GM12891 (cell line): ENCODE measurements at places on chromosomes 4 and X.

- no peak for DNase-seq
Observed at GRCh38 chr4:40887764-40888131, 138.0 kb downstream of the NSUN7 start.

- no peak for DNase-seq
Observed at GRCh38 chr4:126969360-126970235, 663.2 kb upstream of the INTU start.

GRCh38 chrX:43870758-43871419 lies 11.4 kb downstream of the MAOB start:
- DNase-seq: no peak

- no peak for DNase-seq
Observed at GRCh38 chr4:135408109-135408508, 1206.5 kb upstream of the PABPC4L start.

GRCh38 chrX:10722851-10723250 lies 102.5 kb upstream of the MID1 start:
- peak; percentile 11 for DNase-seq

DNA sequence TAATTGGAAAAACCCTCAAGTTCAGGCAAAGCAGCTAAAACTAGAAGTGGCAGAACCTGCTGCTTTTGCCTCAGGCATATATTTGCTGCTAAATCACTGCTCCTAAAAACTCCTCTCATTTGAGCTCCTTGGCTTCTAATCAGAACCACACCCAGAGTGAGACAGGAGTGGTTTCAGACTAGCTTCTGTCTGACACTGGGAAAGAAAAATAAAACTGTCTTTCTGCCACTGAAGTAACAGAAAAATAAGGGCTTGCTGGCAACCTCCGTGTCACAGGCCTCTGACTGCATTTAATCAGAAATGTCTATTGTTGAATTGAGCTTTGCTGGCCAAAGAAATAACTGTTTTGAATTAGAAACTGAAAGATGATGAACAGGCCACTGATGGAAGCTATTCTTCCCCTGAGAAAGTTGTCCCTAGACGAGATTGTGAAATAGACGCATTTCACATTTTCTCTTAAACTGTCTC lies 52.1 kb upstream of the RAP2C start:
- no peak for DNase-seq

DNA sequence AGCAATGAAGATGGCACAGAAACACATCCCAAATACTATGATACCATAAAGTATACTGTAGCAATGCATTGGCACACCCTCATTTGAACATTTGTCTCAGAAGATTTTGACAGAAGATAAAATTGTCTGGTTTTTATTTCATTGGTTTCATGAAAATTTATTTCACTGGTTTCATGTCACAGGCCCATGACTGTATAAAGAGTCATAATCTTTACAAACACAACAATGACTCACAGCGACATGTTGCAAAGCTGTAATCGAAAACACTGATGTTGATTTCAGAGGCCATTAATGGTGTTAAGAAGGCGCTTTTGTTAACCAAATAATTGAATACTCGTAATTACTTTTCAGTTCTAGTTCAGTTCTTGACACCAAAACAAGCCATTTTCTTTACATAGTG lies 8.1 kb upstream of the DTHD1 start:
- DNase-seq: no peak

DNA sequence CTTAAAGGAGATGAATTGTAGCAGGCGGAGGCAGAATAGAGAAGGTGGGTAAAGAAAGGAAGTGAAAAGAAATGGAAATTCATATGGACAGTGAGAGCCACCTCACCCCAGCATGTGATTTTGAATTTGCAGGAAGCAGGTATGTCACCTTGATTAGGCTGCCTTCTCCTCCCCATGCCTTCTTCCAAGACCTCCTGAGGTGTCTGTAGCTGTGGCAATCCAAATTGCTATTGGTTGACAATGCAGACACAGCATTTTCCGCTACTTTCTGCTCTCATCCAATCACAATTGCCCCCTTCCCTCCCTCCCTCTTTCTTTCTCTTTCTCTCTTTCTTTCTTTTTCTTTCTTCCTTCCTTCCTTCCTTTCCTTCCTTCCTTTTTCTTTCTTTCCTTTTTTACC lies 38.5 kb downstream of the RAB33B start:
- DNase-seq: no peak

DNA sequence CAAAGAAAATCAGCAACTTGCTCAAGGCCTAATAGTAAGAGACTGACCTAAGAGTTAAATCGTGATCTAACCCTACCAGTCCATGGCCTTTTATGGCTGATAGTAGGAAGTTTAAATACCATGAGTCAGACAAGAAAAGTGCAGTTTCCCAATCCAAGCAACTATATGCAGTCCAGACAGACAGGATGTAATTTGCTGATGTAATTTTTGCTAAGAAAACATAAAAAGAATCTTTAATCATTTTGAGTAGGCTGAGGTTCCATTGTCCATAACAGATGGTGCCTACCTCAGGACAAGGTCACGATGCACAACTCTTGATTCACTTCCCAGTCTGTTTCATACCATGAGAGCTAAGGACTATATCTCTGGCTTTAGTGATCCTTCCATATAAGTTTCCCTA lies 317.5 kb upstream of the GRIA3 start:
- DNase-seq: no peak

GRCh38 chr4:102823897-102824296 lies 3.5 kb downstream of the UBE2D3 start:
- DNase-seq: no peak

DNA sequence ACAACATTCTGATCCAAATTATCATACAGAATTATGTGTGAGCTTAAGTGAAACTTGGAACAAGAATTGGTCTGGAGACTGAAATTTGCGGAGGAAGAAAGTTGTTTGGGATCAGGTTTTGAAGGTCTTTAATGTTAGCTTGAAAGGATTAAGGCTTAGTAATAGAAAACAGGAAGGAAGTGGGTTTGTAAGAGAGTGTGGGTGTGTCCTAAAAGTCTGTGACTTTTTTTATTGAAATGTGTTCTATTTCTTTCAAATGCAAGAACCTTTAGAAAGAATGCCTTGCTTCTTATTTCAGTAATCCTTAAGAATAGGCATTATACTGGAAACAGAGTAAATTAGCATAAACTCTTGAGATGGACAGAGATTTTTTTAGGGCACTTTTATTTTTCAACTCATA lies 198.0 kb downstream of the GALNTL6 start:
- DNase-seq: no peak

- no peak for DNase-seq
Observed at GRCh38 chr4:153535772-153536513, 69.8 kb downstream of the TMEM131L start.

DNA sequence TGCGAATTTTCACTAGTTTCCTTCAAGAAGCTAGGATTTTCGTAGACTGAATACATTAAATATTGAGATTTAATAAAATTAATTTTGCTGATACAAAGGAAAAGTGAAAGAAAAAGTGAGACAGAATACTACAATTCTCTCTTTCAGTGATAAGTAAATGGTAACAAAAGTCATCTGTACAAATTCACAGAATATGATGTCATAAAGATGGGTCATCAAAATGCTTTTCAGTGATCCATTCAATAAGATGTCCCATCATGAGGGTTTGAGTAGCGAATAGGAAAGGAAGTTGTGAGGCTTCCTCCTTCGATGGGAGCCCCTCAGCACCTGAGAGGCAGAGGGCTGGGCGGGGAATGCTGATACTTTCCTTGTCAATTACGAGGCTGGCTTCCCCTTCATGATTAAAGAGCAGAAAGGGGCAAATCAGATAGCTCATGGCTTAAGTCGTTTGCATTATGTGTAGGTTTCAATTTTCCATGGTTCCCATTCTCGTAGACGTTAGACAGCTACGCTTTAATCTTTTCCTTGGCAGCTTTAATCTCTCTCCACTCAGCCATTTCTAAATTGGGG lies 108.8 kb upstream of the SORBS2 start:
- DNase-seq: no peak

DNA sequence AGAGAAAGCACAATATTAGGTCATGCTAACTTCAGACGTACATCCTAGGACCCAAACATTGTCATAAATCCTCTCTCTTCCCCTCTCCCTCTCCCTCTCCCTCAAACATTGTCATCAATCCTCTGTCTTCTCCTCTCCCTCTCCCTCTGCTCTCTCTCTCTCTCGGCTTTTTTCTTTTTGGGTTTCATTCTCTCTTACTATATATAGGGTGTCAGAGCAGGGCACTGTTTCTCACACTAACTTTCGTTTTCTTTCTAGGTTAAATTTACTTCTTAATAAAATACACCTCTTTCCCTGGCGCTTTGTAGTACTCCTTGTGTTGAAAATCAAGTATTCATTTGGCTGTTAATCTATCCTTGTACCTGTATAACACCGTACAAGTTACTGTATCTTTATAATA lies 37.0 kb upstream of the HERC5 start:
- DNase-seq: no peak

- DNase-seq: no peak
Observed at GRCh38 chr4:114052227-114052626, 72.8 kb upstream of the ARSJ start.

- DNase-seq: no peak
Observed at GRCh38 chr4:152747444-152747843, 32.1 kb downstream of the TIGD4 start.

GRCh38 chr4:25524663-25525062 lies 131.0 kb upstream of the SLC34A2 start:
- no peak for DNase-seq

DNA sequence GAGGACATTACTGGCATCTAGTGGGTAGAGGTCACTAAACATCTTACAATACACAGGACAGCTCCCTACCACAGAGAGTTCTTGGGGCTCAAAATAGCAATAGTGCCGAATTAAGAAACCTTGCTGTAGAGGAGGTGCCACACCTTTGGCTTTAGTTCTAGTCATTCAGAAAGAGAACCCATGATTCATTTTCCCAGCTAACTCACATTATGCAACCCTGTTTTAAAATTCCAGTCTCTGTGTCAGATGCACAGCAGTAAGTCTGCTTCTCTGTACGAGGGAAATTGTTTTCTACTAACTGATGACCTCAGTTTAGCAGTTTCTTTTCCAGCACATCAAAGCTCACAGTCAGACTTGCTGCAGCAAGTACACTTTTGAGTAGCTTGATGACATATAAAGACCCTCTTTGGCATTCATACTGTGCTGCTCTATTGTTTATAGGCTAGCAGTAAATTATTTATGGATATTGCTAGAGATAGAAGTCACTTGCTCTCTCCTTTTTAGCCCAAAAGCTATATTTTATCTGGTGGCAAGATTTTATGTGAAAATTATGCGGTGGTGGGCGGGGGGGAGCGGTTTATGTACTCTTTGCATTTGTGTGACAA lies 487.8 kb upstream of the MAGEB18 start:
- DNase-seq: no peak

DNA sequence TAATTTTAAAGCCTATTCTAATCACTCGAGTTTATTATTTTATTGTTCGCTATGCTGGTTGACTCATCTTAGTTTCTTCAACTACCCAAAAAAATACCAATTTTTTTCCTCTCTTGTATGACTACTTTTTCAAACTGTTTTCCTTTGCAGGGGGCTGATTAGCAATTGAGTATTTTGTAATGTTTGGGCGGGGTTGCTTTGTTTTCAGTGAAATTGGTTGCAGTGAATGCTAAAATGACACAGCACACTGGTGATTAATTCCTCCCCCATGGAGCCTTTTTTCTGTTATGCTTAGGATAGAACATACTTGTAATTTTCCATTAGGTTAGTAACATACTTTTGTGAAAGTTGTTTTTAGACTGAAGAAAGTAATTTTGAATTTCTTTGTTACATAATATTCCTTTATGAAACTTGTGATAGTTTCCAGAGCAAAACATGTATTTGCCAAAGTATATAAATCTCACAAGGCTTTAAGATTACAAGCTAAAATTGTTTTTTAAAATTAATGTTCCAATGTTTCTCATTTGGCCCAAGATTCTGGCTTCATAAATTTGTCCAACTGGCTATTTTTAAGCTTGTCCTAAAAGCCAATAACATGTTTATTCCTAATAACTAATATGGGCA lies 120.4 kb downstream of the CHIC1 start:
- DNase-seq: no peak

GRCh38 chrX:147899379-147900114 lies 12.2 kb upstream of the FMR1 start:
- no peak for DNase-seq

DNA sequence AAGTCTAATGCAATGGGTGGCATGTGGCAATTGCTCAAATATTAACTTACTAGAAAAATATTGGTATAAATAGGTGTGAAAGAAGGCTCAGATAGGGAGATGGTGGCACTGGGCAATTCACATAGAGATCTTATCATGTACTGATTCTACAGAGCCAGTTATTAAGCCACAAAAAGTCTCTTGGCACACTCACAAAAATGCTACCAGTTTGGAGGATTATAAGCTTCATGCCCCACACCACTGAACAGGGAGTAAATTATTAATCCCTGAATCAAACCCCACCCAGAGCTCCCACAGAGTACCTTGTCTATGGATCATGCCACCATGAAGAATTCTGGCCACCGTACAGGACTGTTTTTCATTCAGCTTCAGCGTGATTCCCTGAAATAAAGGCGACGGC lies 13.8 kb downstream of the MPP1 start:
- DNase-seq: no peak

- no peak for DNase-seq
Observed at GRCh38 chr4:139050446-139050845, 34.9 kb downstream of the NOCT start.
